ENCODE measurements at places on chromosomes 1 and 21.
A peak's percentile ranks its signal among the peaks of the same experiment; 100 is the strongest.

GRCh38 chr1:78726686-78727085 is 77.1 kb downstream of the IFI44 start:
- no peak for DNase-seq

GRCh38 chr1:205481218-205481617 is 23.3 kb upstream of the CDK18 start:
- no peak for DNase-seq

DNA sequence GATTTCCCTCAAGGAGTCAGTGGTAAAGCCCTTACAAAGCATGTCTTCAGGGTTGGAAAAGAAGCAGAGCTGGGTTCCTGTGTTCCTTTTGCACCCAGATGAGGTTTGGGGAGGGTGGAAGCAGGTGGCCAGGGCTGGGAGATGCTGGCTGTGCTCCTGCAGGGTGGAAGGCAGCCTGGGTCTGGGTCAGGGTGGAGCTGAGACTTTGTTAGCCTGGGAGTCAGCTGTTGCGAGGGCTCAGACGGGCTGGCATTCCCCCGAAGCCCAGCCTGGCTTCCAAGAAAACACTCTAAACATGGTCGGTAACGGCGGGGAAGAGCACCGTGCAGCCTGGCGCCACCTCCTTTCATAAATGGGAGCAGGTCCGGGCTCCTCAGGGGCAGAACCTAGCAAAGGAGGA is 43.7 kb upstream of the EPS8L3 start:
- DNase-seq, result no peak

DNA sequence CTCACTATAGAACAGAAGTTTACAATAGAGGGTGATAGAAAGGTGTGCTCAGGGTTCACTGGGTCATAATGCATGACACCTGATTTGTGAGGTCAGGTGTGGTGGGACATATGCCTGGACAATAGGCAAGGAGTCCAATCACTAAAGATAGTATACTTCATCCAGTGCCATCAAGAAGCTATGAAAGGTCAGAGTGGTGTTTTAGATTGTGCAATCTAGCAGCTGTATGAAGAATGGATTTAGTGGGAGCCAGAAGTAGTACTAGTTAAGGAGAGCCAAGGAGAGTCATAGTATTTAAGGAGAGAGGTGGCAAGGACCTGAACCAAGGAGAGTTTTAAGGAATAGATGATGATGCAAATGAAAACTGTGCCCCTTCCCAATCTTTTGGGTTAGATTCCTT is 80.6 kb upstream of the C1orf105 start:
- no peak for DNase-seq

GRCh38 chr1:68799096-68799495 is 302.2 kb upstream of the DEPDC1 start:
- DNase-seq, result no peak

DNA sequence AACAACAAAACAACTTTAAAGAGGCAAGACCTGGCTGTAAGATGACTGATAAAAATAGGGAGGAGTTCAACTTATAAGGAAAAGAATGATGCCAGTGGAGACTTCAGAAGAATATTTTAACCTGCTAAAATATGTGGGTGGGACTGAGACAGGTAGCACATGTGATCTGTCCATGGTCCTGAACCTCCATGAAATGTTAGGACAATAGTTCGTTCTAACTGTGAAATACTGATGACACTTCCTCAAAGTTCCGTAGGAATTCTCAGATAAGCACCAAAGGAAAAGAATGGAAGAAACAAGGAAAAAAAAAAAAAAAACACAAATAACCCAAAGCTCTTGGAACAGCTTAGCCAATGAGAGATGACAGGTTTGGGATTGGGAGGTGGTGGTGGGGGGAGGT is 44.7 kb downstream of the CDC42BPA start:
- DNase-seq, result no peak

- DNase-seq, result peak; percentile 50
These were observed 23.2 kb upstream of the ZNF648 start for GRCh38 chr1:182084487-182085316.

All from NCI-H1436 (cell line).